Small intestine (tissue), 16 donors: ENCODE measurements at places on chromosomes 4 and X.

GRCh38 chr4:151804086-151804630 lies 43.4 kb upstream of the GATB start:
- DNase-seq = no peak

DNA sequence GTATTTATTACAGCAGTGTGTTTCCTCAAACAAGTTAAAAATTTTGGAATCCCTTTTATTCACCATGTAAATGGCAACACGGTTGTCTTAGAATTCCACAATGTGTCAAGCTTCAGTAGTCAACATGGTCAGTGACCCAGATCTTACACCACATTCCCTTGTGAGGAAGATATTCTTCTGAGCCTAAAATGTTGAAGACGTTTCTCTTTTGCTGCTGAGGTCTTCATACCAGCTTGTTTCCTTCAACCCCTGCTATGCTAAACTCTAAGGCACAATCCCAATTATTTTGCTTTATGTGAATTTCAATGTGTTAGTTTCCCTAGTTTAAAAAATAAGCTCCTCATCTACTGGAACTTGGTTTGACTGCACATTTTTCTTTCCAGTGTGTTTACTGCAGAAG lies 17.6 kb upstream of the LDB2 start:
- DNase-seq = no peak

- no peak for DNase-seq
Observed at GRCh38 chr4:138398322-138398721, 156.2 kb upstream of the SLC7A11 start.

GRCh38 chr4:140234697-140235060 lies 80.7 kb upstream of the MAML3 start:
- no peak for DNase-seq

GRCh38 chrX:112678831-112679230 lies 907 bp downstream of the LHFPL1 start:
- DNase-seq = no peak

DNA sequence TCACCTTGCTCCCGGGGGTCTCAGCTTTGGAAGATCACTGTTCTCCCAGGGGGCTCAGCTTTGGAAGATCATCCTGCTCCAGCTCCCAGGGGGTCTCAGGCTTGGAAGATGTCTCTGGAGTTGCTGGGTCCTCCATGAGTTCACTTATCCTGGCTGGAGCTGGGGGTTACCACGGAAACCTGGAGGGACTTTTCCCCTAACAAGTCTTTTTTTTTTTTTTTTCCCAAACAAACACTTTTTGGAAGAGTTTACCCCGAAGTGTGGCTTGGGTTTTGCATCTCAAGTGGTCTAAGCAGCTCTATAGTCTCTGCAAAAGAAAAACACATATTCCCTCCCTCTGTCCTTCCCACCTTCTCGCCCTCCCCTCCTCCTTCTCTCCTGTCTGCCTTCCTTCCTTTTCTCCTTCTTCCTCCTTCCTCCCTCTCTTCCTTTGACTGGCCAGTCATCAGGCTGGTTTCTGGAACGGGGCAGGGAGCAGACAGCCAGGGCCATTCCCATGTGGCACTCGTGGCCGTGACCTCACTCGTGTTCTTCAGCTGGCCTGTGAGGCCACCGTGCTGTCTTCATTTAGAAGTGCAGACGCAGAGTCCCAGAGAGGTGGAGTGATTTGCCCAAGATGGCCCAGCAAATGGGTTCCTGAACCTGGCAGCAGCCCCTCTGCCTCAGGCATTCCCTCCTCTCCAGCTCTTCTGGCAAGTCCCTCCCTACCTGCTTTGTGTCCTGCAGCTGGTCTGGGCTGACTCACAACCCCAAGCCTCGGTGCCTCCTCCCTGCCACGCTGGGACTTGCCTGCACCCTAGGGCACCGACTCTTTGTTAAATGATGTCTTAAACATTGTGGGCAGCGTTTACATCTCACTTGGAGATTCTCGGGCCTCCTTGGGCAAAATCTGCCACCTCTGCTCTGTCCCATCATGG lies 25.9 kb upstream of the HMX1 start:
- no peak for DNase-seq

- no peak for DNase-seq
Observed at GRCh38 chr4:139028191-139028661, 12.6 kb downstream of the NOCT start.

- DNase-seq = no peak
Observed at GRCh38 chrX:114930227-114930626, 87.2 kb downstream of the IL13RA2 start.

DNA sequence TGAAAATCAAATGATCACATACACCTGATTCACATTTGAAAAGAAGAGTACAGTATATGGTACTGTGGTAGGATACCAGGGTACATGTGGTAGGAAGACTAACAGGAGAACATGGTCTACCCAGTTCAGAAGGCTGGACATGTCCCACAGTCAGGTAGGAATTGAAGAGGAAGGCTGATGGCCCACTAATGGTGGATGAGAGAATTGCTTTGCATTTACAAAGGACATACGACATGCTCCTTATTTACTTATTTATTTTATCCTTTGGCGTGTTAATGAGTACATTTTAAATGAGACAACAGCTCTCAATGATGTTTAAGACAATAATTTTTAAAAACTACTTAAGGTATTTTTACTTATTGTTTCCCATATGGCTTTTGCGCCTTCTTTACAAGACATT lies 106.7 kb upstream of the BMP2K start:
- no peak for DNase-seq

GRCh38 chrX:20382518-20383297 lies 116.0 kb upstream of the RPS6KA3 start:
- DNase-seq = peak; percentile 54

DNA sequence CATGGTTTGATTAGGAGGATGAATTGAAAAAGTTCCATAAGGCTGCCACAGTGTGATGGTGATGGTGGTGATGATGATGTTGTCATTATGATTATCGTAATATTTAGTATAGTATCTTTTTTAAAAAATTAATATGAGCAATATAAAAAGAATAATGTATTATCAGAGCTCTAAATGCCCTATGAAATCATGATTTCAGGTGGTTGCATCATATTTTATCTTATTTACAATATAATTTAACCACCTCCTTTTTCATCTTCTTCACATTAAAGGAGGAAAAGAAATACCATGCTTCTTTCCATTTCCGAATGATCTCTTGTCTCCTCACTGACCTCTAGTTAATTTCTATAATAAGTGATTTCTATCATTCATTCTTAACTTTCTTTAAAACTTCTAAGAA lies 225.9 kb downstream of the RAPGEF2 start:
- DNase-seq = no peak

GRCh38 chrX:33970028-33970967 lies 161.8 kb downstream of the FAM47A start:
- DNase-seq = no peak

DNA sequence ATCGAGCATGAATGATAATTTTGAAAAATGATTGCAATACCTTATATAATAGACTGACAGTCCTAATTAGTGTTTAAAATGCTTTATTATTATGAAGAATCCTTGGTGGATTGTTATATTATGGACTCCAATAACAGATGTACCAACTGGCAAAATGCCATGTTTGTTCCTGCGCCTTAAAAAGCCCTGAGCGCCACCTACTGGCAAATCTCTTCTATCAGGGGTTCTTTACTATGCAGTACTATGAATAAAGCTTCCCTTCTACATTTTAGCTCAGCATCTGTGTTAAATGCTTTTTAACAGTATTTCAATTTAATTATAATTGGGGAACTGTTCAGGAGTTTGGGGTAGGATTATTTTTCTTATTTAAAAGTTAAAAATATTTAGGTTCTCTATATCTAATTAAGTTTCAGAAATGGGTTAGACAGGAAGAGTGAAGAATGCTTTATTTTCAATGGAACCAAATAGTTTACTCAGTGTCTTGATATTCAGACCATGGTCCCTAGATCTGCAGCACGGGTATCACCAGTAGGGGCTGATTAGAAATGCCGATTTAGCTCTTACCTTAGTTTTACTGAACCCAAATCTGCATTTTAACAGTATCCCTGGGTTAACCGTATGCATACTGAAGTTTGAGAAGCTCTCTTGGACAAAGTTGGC lies 20.0 kb downstream of the CFAP97 start:
- DNase-seq = peak; percentile 88

GRCh38 chr4:39908284-39908683 lies 69.4 kb downstream of the PDS5A start:
- no peak for DNase-seq

DNA sequence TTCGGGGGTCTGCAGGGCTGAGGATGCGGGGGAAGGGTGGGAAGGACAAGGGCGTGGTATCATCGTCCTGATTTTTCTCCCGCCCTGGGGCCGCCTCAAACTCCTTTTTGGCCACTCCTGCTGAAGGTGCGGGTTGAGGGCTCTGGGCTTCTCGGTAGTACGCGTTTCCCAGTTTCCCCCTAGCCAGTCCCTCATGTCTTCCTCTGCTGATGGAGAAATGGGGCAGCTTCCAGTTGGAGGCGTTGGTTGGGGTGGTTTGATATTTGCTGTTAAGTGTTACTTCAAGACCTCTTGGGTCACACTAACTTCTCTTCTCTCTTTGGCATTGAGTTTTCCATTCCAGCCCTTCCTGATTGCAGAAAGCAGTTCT lies 482 bp downstream of the GSTCD start:
- DNase-seq = peak; percentile 20

GRCh38 chrX:152915541-152916241 lies 17.8 kb downstream of the ZNF185 start:
- peak; percentile 36 for DNase-seq

- DNase-seq = no peak
Observed at GRCh38 chr4:101782546-101782945, 8.0 kb upstream of the BANK1 start.

- DNase-seq = no peak
Observed at GRCh38 chrX:38560776-38561125, 591 bp upstream of the TSPAN7 start.

- DNase-seq = no peak
Observed at GRCh38 chrX:28042260-28042659, 61.0 kb upstream of the DCAF8L1 start.

DNA sequence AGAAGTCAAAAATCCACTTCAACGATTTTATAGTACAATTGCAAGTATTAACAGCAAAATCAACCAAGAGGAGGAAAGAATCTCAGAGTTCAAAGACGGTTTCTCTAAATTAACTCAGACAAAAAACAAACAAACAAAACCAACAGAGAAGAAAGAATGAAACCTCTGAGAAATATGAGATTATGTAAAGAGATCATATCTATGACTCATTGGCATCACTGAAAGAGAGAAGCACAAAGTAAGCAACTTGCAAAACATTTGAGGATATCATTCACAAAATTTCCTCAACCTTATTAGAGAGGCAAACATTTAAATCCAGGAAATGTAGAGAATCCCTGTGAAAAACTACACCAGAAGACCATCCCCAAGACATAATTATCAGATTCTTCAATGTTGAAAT lies 370.4 kb downstream of the INPP4B start:
- DNase-seq = no peak

DNA sequence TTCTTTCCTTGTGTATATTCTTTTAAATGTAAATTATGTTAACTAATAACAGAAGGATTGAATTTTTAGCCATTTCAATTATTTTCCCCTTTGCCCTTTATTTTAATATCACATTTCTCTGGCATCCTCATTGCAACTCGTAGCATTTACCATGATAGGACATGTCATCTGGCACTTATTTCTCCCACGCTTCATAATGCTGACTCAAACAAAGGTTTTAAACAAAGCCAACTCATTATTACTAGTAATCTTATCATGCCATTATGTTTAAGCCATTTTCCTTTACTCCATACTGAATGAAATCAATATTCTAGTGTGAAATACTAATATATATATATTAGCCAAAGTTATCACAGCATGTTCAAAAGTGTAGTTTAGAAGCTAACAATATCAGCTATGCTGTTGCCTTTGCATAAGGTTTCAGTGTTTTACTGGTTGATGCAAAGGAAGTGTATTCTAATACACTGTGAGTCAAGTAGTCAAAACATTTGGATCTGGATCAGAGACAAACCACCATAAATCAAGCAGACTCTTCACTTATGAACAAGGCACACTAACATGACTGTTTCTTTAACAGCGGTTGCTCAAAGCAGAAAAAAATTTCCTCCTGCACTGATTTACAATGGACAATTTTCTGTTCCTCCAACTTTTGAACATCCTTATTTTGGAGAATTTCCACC lies 281.6 kb downstream of the SLC7A11 start:
- no peak for DNase-seq

DNA sequence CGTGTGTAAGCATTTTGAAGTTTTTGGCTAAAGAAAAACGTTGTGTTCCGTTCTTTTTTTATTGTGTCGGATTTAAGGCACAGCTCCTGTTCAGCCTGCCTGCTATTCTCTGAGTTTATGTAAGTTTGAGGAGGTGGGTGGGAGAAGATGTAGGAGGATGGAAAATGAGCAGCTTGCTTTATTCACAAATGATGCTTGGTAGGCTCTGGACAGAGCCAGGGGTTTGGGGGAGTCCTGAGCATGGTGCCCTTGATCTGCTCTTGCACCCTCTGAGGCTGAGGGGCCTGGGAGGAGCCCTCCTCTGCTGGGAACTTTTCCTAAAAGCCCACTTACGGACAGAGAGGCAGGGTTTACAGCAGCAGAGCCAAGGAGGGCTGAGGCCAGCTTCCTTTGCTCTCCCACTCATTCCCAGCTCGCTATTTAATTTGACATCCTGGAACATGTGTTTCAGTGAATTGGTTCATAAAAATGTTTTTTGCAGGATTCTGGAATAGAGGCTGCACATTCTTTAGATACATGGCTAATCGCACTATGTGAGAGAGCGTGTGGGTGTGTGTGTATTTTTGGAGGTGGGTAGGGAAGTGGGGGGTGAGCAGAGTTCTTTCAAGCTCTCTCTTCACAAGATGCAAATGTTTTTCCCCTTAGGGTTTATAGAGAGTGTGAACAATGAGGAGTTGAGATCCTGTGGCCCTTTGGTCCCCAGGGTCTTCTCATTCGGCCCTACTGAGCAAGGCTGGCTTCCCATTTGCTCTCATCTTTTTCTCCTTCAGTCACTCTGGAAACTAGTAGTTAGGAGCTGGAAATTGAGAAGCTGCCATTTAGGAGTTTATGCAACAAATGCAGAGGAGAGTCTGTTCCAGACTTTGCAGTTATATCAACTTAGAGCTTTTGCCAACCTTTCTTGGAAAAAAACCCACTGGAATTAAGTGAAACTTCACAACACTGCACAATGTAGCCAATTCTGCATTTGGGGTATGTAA lies 32.1 kb downstream of the TMEM131L start:
- no peak for DNase-seq

- DNase-seq = no peak
Observed at GRCh38 chrX:55253528-55253927, 11.2 kb downstream of the PAGE3 start.

- DNase-seq = no peak
Observed at GRCh38 chrX:1536712-1537030, 314 bp downstream of the P2RY8 start.

GRCh38 chr4:2754848-2755819 lies 1.0 kb downstream of the TNIP2 start:
- DNase-seq = peak; percentile 73

GRCh38 chr4:181592221-181592745 lies 650.9 kb upstream of the TENM3 start:
- no peak for DNase-seq

- DNase-seq = no peak
Observed at GRCh38 chr4:148514041-148514440, 71.8 kb upstream of the NR3C2 start.

DNA sequence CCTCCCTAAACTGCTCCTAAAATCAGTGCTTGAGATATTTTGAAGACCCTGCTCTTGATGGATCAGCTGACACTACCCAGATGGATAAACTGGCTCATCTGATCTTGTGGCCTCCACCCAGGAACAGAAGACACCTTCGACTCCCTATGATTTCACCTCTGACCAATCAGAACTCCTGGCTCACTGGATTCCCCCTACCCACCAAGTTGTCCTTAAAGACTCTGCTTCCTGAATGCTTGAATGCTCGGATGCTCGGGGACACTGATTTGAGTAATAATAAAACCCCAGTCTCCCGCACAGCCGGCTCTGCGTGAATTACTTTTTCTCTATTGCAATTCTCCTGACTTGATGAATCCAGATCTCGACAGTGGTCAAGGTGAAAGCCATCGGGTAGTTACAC lies 12.0 kb upstream of the RPS3A start:
- DNase-seq = no peak
